ENCODE measurements at places on chromosomes 5 and 9.
A peak's percentile ranks its signal among the peaks of the same experiment; 100 is the strongest.

DNA sequence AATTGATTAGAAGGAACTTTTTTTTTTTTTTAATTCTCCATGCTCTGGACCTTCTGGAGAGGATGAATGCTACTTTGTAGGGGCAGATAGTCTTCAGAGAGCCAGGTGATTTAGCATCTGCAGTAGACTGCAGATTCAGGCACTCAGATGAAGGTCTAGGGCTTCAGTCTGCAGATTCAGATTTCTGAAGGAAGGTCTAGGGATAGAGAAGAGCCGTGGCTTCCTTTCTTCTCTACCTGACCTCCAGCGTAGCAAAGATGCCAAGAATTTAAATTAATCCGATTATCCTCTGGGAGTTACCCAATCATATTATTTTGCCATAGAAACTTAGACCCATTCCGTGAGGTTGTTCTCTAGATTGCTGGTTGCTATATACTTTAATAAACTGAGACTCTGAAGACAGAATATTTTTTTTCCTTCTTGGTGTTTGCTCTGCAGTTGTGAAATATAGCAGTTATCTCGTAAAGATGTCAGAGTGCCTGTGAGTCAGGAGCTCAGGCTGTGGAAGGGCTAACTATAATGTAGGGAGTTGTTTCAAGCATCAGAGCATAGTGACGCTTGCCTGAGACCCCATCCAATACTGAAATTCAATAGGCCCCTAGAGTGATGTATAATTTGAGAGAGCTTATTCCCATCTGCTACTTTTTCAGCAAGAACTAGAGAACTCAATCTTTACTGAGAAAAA is 132.7 kb upstream of the SLC12A2 start:
- DNase-seq: no peak

- peak; percentile 48 for DNase-seq
These were observed 50.5 kb upstream of the FCN1 start for GRCh38 chr9:134968011-134968822.

GRCh38 chr5:128538250-128539037 is 399 bp upstream of the FBN2 start:
- peak; percentile 97 for DNase-seq

DNA sequence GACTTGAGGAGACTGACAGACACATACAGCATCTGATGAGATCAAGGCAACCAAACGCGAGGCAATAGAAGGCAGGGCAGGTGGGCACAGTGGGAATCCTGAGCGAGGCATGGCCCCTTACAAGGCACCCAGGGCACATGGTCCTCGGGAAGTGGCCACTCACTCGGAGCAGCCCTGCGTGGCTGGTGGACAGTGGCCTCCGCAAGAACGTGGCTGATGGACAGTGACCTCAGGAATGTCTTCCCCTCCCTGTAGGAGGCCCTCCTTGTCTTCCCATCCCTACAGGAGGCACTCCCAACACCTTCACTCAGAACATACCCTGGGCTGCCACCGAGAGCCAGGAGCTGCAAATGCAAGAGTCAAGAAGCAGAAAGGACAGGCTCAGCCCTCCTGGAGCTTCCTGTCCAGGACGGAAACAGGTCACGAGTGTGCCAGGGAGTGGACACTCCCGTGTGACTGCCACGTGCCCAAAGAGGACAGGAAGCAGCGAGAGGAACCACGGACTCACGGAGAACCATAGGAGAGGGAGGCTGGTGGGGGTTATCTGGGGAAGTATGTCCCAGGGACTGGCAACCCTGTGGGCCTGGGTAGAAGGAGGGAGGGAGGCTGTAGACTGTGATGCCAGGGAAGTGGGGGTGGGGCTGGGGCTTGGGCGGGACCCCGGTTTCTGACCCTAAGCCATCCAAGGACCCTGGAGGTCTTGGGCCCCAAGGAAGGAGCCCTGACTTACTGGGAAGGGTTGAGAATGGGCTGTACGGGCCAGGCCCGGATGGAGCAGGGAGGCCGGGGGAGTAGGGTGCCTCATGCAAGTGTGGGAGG is 321.9 kb upstream of the IRX4 start:
- DNase-seq: no peak

GRCh38 chr5:98248949-98249348 is 524.5 kb upstream of the RGMB start:
- no peak for DNase-seq

DNA sequence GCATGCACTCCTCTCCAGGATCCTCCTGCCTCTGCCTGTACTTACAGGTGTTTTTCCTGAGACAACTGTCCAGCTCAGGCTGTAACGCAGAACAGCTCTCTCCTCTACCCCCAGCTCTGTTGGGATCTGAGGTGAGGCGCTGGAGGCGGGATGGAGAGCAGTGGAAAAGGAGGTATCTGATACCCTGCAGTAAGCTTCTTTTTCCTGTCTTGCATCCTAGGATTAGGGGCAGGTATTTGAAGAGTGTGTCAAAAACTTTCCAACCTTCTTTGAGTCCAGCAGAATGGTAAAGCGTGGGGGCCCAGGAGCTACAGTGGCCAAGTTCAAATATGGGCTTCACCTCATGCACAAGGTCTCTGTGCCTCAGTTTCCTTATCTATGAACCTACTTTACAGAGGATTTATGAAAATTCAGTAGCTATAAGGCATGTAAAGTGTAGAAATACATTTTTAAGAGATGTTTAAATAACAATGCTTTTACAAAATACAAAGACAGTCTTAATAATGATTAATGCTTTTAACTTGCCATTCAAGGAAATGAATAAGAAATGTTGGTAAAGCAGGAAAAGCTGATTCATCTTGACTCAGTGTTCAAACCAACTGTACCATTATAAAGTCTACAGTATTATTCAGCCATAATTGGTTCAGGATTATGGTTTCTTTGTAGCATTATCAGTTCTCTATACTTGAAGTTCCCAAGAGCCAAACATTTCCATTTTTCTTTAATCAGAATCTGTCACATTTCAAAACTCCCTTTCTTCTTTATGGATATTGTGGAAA is 26.1 kb downstream of the MAP1B start:
- no peak for DNase-seq

DNA sequence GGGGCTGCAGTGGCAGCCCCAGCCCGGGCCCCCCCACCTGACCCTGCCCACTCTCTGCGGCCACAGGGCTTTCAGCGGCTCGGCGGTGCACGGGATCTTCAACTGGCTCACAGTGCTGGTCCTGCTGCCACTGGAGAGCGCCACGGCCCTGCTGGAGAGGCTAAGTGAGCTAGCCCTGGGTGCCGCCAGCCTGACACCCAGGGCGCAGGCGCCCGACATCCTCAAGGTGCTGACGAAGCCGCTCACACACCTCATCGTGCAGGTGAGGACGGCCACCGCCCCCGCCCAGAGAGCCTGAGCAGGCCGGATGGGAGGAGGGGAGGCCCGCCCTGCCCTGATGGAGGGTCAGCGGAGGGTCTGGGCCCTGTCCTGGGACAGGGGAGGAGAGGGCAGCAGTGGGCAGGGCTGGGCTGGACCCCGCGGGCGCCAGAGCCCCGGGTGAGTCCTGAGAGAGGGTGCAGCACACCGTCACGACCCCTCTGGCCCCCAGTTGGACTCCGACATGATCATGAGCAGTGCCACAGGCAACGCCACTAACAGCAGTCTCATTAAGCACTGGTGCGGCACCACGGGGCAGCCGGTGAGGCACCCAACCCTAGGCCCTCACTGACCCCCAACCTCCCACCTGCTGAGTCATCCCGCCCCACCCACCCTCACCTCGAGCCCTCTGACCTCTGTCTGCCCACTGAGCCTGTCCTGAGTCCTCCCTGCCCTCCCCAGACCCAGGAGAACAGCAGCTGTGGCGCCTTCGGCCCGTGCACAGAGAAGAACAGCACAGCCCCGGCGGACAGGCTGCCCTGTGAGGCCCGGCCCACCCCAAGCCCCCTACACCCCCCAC is 2.7 kb downstream of the SLC34A3 start:
- DNase-seq: no peak

DNA sequence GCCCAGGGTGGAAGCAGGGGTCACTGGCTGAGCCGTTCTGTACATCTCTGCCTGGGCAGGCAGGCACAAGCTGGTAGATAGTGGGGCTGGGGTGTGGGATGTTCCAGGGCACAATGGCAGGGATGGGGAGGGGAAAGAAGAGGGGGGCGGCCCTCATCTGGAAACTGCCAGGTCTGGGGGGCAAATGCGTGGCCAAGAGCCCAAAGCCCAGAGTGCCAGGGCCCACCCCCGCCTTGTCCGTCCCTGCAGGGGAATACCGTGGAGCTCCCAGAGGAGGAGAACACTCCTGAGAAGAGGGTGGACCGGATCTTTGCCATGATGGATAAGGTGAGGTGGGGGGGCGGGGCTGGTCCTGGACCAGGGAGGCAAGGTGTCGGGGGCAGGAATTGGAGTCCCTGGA is 42.7 kb upstream of the HMCN2 start:
- no peak for DNase-seq

DNA sequence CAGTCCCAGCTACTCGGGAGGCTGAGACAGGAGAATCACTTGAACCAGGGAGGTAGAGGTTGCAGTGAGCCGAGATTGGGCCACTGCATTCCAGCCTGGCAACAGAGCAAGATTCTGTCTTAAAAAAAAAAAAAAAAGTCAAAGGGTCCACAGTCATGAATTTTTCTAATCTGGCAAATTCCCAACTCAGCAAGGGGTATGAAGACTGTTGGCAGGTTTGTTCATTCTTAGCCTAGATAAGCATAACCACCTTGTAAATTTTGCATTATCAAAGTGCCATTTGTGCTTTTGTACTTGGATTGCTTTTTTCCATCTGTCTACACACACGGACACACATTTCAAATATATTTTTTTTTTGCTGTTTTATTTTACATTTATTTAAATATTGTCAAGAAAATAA is 299.8 kb upstream of the NUDT12 start:
- DNase-seq: no peak

- DNase-seq: no peak
These were observed 78.0 kb downstream of the YIPF5 start for GRCh38 chr5:144092508-144092907.

DNA sequence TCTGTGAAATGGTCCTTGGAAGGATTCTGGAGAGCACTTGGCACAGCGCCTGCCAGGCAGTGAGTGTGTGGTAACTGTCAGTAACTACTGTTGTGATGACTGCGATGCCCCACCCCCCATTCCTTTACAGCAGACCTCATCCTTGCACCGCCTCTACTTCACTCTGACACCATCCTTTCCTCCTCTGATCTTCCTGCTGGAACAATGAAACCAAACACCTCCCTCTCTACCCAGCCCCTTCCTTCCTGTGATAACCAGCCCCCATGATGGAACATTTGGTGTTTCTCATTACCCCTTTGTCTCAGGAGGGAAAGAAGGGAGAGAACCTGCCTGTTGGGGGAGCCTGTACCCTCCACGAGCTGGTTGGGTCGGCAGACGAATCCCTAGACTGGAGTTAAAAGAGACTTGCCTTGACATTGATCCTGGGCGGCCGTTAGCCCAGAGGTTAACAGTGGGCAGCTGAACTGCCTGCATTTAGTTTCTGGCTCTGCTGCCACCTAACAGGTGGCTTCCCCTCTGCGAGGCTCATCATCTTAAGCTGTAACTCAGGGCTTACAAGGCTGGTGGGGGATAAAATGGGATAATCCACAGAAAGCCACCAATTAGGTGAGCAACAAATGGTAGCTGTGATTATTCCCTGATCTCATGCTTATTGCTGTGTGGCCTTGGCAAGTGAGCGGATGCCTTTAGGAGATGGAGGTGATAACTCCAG is 34.2 kb upstream of the GRPEL2 start:
- peak; percentile 83 for DNase-seq

GRCh38 chr9:113756476-113757192 is 119.5 kb upstream of the ZNF618 start:
- no peak for DNase-seq

DNA sequence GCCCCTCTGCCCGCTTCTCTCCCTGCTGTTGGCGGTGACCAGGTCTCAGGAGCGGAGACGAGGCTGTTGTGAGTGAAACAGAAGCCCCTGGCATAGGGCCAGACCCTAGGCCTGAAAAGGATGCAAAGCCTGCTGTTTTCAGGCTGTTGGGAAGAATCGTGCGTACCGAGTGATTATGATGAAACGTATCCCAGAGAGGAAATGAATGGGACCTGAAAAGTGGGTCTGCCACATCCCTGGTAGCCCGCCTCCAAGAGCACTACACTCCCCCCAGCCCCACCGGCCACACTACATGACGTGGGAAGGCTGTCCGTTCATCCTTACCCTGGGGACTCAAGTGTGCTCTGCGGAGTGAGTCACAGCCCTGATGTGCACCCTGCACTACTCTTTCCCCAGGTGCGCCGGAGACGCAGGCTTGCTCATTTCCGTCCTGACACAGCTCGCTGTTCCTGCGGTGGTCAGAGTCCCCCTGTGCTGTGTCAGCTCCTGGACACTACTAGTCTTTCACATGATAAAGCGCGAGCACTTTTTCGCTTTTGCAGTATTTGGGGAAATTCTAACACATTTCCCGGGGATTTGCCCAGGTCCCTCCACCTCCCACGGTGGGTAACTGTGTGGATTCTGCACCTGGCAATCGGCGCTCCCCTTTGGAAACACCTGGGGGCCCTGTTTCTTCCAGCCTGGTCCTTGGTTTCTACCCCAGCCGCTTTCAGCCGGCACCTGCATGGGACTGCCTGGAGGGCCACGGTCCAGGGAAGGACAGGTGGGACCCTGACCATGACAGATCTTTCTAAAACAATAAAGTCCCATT is 91.5 kb downstream of the ANKRD33B start:
- no peak for DNase-seq

Measured in kidney (tissue), 22 donors.